ENCODE measurements at places on chromosomes 5 and 9.

- no peak for DNase-seq
- no peak overlapping the region for H3K4me3 ChIP-seq
- H3K36me3 ChIP-seq, result peaks cover 11% of the 10 kb centered on the region
- H3K27ac ChIP-seq, result no peak overlapping the region
Measured at GRCh38 chr5:10493884-10494283, 52.2 kb downstream of the ROPN1L start.

DNA sequence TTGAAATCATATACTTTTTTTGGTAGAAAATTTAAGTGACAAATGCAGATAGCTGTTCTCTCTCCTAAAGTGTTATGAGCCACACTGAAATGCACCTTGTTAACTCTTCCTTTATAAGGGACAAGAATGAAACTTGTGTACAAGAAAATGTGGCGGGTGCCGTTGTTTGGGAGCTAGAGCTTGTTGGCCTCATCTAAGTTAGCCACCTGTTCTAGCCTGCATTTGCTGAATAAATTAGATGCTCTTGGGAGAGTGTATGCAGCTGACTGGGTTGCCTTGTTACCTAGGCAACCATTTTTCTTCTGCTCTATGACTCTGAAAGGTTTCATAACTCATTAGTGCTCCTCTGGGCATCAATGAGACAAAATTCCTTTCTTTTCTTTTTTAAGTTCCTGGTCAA, 174.3 kb downstream of the TAF11L14 start:
- no peaks in the 10 kb centered on the region for H3K4me1 ChIP-seq
- H3K27me3 ChIP-seq, result no peaks in the 10 kb centered on the region
- DNase-seq, result no peak
- H3K36me3 ChIP-seq, result no peaks in the 10 kb centered on the region
- no peak overlapping the region for H3K27ac ChIP-seq

- no peak overlapping the region for H3K27ac ChIP-seq
- H3K4me3 ChIP-seq, result no peak overlapping the region
- H3K36me3 ChIP-seq, result no peaks in the 10 kb centered on the region
- no peak for DNase-seq
Measured at GRCh38 chr9:89623925-89624420, 19.2 kb downstream of the GADD45G start.

DNA sequence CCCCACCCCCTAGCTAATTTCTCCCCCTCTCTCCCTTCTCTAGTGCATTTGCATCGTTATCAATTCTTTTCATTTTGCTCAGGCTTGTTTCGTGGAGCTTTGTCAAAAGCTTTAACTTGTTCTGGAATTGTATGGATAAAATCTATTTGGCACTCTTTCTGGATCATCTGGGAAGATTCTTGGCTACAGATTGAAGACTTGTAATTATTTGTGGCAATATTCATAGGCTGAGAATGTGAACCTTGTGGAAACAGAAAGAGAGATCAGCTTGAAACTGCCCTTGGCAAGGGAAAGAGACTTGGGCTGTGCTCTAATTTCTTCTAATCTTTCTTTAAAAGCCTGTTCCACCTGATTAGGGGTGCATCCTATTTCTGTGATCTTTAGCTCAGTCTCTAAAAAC, 340.6 kb upstream of the DAB2 start:
- H3K27me3 ChIP-seq, result no peaks in the 10 kb centered on the region
- H3K27ac ChIP-seq, result no peak overlapping the region
- no peak for DNase-seq
- H3K4me3 ChIP-seq, result no peak overlapping the region
- H3K36me3 ChIP-seq, result no peaks in the 10 kb centered on the region
- no peaks in the 10 kb centered on the region for H3K4me1 ChIP-seq

- no peaks in the 10 kb centered on the region for H3K27me3 ChIP-seq
- H3K27ac ChIP-seq, result no peak overlapping the region
- no peak for DNase-seq
- H3K36me3 ChIP-seq, result peaks cover 8% of the 10 kb centered on the region
- H3K4me1 ChIP-seq, result no peaks in the 10 kb centered on the region
- no peak overlapping the region for H3K4me3 ChIP-seq
Measured at GRCh38 chr5:126172812-126173211, 250.4 kb upstream of the GRAMD2B start.

DNA sequence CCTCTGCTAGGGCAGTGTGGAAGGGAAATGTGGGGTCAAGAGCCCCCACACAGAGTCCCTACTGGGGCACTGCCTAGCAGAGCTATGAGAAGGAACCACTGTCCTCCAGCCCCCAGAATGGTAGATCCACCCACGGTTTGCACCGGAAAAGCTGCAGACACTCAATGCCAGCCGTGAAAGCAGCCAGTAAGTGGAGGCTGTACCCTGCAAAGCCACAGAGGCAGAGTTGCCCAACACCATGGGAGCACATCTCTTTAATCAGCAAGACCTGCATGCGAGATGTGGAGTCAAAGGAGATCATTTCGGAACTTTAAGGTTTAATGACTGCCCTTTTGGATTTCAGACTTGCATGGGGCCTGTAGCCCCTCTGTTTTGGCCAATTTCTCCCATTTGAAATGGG, 52.2 kb downstream of the GKAP1 start:
- H3K4me3 ChIP-seq, result no peak overlapping the region
- H3K36me3 ChIP-seq, result peaks cover 5% of the 10 kb centered on the region
